SK-N-SH (cell line): ENCODE measurements at places on chromosomes 2 and 18. TPM values are rescaled to one million over a fixed set of nuclear protein-coding genes. Genes with fewer than 3 reads are reported as not detected.

The RTP5 gene
- not detected in 2 replicates for polyA plus RNA-seq

The GREB1L gene
- under 0.01 TPM in 1 of 2 replicates, not detected in the other for polyA plus RNA-seq

The LTBP1 gene
- 467 and 564 TPM in 2 replicates for polyA plus RNA-seq

The CPO gene
- not detected in 2 replicates for polyA plus RNA-seq

The NDC80 gene
- 7.9 and 11.3 TPM in 2 replicates for polyA plus RNA-seq

The SLC30A3 gene
- polyA plus RNA-seq = 0.68 and 1.1 TPM in 2 replicates

The MITD1 gene
- 11.8 and 15.7 TPM in 2 replicates for polyA plus RNA-seq

GRCh38 chr18:69518989-69519388 lies 118.3 kb downstream of the DOK6 start:
- no peak for DNase-seq

DNA sequence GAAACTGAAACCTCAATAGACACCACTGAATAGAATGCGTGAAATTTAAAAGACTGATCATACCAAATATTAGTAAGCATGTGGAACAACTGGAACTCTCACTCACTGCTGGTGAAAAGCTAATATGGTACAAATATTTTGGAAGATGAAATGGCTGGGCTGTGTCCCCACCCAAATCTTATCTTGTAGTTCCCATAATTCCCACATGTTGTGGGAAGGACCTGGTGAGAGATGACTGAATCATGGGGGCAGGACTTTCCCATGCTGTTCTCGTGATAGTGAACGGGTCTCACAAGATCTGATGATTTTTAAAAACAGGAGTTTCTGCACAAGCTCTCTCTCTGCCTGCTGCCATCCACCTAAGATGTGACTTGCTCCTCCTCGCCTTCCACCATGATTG lies 32.0 kb upstream of the MYCN start:
- DNase-seq = no peak

GRCh38 chr2:164275659-164276058 lies 345.6 kb downstream of the GRB14 start:
- DNase-seq = no peak

DNA sequence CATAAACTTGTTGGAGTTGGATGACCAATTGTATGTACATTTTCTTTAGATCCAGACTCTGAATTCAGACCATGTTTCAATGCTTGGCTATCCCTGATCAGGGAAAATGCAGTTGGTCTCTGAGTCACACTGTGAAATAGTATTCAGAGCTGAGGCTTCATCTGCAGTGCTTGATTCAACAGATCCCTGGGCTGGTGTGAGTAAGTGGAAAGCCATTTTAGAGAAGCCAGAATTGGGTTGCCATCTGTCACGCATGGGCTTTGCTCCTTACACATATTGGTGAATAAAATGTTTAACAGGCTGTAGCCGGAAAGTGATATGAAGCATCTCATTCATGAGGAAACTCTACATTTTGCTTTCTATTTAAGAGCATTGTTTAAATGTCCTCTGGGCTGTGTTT lies 50.0 kb upstream of the ACYP2 start:
- no peak for DNase-seq

GRCh38 chr2:142316049-142316448 lies 185.2 kb upstream of the LRP1B start:
- no peak for DNase-seq

DNA sequence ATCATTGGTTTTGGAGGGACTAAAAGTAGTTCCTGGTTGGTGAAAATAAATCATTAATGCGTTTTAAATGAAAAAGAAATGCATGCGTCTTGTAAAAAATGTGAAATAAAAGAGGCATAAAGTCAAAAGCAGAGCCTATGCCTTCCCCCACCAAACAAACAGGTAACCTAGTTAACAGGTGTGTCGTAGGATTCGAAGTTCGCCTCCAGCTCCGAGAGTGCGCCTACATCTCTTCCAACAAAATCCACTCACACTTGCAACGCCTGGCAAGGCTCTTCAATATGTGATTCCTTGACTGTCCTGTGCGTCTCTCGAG lies 677 bp upstream of the SMAD4 start:
- DNase-seq = no peak

DNA sequence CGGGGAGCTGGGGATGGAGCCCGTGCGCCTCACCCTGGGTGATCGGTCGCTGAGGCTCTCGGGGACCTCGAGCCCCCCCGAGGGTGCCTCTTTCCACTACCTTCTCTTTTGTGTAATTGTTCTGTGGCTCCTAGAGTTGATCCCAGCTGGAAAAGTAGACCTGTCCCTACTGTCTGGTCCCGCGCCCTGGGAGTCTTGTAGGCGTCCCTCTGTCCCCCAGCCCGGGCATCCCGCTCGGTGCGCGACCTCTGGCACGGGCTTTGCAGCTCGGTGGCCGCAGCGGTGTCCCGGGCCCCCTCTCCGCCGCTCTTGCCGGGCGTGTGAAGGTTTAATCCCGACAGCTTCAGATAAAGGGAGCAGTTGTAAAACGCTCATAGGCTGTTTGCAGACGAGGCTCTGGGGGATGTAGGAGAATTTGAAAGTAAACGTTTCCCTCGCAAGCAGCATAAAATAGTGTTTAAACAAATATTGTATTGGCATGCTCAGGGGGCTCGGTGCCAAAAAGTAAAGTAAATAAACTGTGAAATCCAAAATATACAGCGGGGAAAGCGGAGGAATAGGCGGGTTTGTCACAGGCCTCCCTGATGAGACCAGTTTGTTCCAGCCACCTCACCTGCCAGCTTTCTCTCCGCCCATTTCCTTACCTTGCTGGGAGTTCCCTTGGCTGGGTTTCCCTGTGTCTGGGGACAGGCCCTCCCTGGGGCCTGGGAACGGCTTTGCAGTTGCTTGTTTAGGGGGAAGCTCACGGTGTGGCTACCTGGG lies 1.9 kb downstream of the GLI2 start:
- no peak for DNase-seq

- no peak for DNase-seq
These were observed 47.5 kb upstream of the PXDN start for GRCh38 chr2:1791685-1792435.

DNA sequence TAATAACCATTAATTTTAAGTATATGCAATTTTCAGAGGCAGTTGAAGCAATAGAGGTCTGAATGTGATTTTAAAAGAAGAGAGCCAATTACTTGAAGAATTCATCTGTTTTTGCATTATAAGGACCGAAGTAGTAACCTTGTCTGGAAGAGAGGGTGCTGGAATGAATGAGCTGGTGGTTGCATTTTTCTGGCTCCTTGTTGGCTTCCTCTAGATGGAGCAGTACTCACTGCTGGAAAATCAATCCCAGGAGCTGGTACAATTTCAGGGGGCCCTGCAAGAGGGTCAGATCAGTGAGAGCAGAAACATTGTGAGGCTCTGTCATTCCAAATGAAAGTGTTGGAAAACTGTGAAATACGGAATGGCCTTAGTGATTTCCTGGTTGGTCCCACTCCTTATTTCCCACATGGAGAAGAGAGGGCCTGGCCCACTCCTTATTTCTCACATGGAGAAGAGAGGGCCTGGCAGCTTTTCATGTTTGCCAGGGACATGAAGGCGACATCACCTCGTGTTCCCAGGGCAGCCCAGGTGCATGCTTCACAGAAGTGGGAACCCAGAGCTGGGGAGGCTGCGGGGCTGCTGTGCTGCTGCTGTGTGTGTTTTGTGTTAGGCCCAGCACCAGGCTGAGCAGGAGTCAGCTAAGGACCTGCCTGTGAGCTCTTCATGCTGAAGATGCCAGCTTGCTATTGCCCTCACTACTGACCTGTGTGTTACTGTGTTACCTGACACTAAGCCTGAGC lies 197.4 kb downstream of the SNTG2 start:
- no peak for DNase-seq

- no peak for DNase-seq
These were observed 11.9 kb upstream of the AGFG1 start for GRCh38 chr2:227460070-227460485.

GRCh38 chr2:120398996-120399888 lies 53.3 kb downstream of the INHBB start:
- DNase-seq = no peak

- DNase-seq = peak; percentile 63
These were observed 71.1 kb upstream of the TFCP2L1 start for GRCh38 chr2:121356058-121356640.

DNA sequence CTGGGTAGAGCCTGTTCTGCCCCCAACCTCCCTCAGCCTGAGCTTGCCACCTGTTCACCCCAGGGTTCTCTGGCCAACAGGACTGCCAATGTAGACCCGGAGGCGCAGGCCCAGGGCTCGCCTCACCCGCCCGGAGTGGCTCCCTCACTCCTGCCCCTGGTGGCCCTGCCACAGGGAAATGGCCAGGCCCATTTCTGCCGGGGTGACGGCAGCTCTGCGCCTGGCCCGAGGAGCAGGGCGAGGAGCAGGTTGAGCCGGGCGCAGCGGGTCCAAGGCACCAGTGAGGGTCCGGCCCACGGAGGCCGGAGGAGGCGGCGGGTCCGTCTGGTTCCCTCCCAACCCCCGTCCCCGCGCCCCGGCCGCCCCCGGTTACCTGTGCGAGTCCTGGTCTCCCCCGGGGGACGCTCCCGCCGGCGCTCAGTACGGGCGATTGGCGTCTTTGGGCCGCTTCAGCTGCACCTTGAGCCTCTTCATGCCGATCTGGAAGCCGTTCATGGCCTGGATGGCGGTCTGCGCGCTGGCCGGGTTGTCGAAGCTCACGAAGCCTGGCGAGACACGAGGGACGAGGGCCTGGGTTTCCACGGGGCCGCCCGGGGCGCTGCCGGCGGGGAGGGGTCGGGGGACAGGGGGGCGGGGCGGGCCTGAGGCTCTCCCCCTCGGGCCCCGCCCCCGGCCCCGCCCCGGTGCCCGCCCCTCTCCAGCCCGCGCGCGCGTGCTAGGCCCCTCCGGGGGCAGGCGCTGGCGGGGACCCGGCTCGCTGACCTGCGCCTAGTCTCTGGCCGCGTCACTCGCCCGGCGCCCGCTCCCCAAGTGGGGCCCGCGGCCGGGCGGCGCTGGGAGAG lies 312.0 kb downstream of the CELF4 start:
- DNase-seq = peak; percentile 83

GRCh38 chr2:165743442-165743841 lies 50.6 kb downstream of the GALNT3 start:
- DNase-seq = no peak

DNA sequence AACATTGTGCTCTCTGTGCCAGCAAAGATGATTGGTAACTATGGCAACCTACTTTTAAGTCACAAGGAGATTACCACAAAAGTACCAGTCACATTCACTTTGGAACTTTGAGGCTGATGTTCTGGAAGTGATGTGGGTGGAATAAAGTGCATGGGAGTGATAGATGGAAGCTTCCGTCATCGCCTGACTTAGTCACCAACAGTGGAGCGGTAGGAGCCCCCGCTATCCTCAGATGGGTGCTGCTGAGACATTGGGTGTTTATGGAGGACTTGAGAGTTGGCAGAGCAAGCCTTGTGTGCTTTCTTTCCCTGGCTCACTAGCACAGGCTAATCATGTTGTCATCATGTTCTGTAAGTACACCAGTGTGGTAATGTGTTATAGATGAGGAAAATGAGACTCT lies 4.6 kb downstream of the PPP1R7 start:
- no peak for DNase-seq

DNA sequence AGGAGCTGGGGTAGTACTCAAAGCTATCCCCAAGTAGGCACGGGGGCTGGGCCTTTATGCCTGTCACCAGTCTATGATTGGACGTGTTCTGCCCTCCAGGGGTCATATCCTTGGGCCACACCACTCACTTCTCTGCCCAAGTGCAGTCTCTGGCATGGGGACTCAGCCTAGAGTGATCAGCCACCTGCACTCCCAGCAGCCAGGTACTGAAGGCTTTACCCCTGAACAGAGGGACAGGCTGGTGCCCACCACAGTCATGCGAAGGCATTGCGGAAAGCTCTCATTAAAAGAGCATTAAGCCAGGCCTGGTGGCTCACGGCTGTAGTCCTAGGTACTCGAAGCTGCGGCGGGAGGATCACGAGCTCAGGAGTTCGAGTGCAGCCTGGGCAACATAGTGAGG lies 199.4 kb downstream of the AGAP1 start:
- no peak for DNase-seq

DNA sequence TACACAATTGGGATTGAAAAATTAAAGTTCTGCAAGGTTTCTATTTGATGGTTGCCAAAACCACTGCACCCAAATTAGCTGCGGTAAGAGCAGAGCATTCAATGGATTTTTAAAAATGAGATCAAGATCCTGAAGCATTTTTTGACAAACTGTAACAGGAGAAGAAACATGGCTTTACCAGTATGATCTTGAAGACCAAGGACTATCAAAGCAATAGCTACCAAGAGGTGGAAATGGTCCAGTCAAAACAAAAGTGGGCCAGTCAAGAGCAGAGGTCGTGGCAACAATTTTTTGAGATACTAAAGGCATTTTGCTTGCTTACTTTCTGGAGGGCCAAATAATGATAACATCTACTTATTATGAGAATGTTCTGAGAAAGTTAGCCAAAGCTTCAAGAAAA lies 186.8 kb downstream of the RDH14 start:
- DNase-seq = no peak
